Immature natural killer cell (primary cell): ENCODE measurements at places on chromosomes 13 and 19. TPM values are rescaled to one million over a fixed set of nuclear protein-coding genes. Genes with fewer than 3 reads are reported as not detected.

- peaks cover 16% of the 10 kb centered on the region for H3K4me1 ChIP-seq
- H3K36me3 ChIP-seq = no peaks in the 10 kb centered on the region
- no peak overlapping the region for H3K4me3 ChIP-seq
These were observed 19.5 kb upstream of the MEIS3 start for GRCh38 chr19:47438793-47439220.

GRCh38 chr19:14565765-14566711 is 5.8 kb downstream of the NDUFB7 start:
- peak overlapping the region; percentile 80 for H3K27ac ChIP-seq
- peaks cover 66% of the 10 kb centered on the region for H3K4me1 ChIP-seq
- no peak for DNase-seq

- no peaks in the 10 kb centered on the region for H3K36me3 ChIP-seq
- no peak for DNase-seq
- no peaks in the 10 kb centered on the region for H3K4me1 ChIP-seq
- H3K4me3 ChIP-seq = no peak overlapping the region
These were observed 5.6 kb upstream of the KATNAL1 start for GRCh38 chr13:30312904-30313303.

Gene KANK3
- polyA plus RNA-seq = 5.3 TPM

GRCh38 chr13:25168790-25169189 is 3.3 kb downstream of the AMER2 start:
- no peak for DNase-seq
- H3K4me1 ChIP-seq = peaks cover 8% of the 10 kb centered on the region
- H3K36me3 ChIP-seq = no peaks in the 10 kb centered on the region
- no peak overlapping the region for H3K27ac ChIP-seq
- peaks cover 12% of the 10 kb centered on the region for H3K27me3 ChIP-seq

DNA sequence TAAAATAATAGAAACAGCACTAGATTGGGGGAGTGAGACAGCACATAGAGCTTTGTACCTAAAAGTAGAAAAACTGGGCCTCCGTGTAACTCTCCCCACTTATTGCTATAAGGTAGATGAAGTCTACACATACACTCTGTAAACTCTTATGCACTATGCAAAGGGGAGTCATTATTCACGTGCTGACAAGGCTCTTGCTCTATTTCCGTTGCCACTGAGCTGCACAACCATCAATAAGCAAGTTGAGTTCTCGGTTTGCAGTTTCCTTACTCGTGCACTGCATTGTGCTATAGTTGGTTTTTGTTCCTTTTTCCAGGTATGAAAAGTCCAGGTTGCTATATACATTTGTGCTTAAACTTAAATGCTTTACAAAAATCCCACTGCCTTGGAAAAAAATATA is 294.0 kb upstream of the DACH1 start:
- no peak overlapping the region for H3K27ac ChIP-seq
- H3K27me3 ChIP-seq = no peaks in the 10 kb centered on the region
- H3K36me3 ChIP-seq = no peaks in the 10 kb centered on the region
- no peaks in the 10 kb centered on the region for H3K4me1 ChIP-seq

DNA sequence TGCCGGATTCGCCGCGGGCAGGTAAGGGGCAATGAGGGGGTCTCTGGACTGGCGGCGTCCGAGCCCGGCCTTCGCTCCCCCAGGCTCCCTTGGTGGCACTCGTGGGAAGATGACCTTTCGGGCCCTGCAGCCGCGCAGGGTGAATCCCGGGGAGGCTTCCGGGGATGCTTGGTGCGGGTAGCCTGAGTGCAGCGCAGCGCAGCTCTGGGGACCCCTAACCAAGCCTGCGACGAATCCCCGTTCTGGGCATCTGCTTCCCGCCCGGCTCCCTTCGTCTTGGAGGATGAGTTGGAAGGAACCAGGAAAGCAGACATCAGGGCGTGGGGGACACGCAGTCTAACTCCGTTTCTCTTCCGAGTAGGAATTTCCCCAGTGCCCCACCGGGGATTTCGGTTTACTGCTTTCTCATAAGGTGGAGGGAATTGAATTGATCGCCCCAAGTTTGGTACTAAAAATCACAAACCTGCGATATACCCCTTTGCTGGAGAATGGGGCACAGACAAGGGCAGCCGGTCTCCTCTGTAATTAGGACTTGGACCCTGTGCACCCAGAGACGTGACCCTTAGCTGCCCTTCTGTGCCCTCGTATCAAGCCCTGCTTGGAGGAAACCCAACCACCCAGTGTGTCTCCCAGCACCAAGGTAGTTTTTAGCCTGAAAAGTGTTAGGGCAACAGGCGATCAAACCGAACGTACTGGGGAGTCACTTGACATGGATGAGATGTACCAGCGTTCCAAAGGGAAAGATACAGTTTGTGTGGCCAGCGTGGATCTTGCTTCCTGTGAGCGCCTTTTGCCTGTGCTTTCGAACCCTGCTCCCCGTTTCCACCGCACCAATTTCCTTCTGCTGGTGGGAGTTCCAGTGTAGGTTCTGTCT is 1.0 kb downstream of the GPC5 start:
- H3K4me3 ChIP-seq = peak overlapping the region; percentile 80
- H3K4me1 ChIP-seq = peaks cover 16% of the 10 kb centered on the region
- no peak for DNase-seq
- no peak overlapping the region for H3K27ac ChIP-seq
- no peaks in the 10 kb centered on the region for H3K36me3 ChIP-seq
- peaks cover 10% of the 10 kb centered on the region for H3K27me3 ChIP-seq

GRCh38 chr13:52371736-52372247 is 34.2 kb downstream of the THSD1 start:
- H3K27me3 ChIP-seq = no peaks in the 10 kb centered on the region
- H3K4me3 ChIP-seq = no peak overlapping the region
- H3K27ac ChIP-seq = no peak overlapping the region
- DNase-seq = no peak

Gene ZIC5
- polyA plus RNA-seq = not detected

GRCh38 chr13:112956571-112957294 is 12.3 kb upstream of the MCF2L start:
- H3K27me3 ChIP-seq = no peaks in the 10 kb centered on the region
- H3K27ac ChIP-seq = no peak overlapping the region
- H3K36me3 ChIP-seq = no peaks in the 10 kb centered on the region
- DNase-seq = no peak
- no peaks in the 10 kb centered on the region for H3K4me1 ChIP-seq

DNA sequence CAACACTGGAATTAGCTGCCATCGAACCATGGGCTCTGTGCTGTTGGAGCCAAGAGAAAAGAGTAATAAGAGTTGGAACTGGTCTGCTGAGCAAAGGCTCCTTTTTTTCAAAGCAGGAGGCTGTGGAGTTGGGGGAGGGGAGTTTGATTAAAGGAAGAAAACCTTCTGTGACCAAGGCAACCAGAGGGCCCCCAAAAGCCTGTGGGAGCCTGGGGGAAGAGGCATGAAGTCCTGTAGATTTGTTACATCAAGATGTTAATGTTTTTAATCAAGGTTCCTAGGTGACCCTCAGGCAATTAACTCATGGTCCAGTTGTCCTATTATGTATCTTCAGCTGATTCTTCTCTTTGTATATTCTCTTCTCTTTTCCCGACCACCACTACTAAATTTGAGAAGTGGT is 403.9 kb downstream of the NDFIP2 start:
- DNase-seq = no peak
- no peak overlapping the region for H3K27ac ChIP-seq
- H3K4me3 ChIP-seq = no peak overlapping the region
- H3K36me3 ChIP-seq = no peaks in the 10 kb centered on the region
- H3K4me1 ChIP-seq = no peaks in the 10 kb centered on the region

Gene KLF1
- 1.8 TPM for polyA plus RNA-seq

Gene NFILZ
- polyA plus RNA-seq = not detected

- peaks cover 33% of the 10 kb centered on the region for H3K4me1 ChIP-seq
- peaks cover 6% of the 10 kb centered on the region for H3K27me3 ChIP-seq
- DNase-seq = no peak
These were observed 36.4 kb downstream of the ATP11A start for GRCh38 chr13:112726016-112726767.

GRCh38 chr19:35006342-35006998 is 6.3 kb downstream of the GRAMD1A start:
- peaks cover 45% of the 10 kb centered on the region for H3K4me1 ChIP-seq

Gene NLRP4
- polyA plus RNA-seq = not detected

Gene PLK5
- not detected for polyA plus RNA-seq

DNA sequence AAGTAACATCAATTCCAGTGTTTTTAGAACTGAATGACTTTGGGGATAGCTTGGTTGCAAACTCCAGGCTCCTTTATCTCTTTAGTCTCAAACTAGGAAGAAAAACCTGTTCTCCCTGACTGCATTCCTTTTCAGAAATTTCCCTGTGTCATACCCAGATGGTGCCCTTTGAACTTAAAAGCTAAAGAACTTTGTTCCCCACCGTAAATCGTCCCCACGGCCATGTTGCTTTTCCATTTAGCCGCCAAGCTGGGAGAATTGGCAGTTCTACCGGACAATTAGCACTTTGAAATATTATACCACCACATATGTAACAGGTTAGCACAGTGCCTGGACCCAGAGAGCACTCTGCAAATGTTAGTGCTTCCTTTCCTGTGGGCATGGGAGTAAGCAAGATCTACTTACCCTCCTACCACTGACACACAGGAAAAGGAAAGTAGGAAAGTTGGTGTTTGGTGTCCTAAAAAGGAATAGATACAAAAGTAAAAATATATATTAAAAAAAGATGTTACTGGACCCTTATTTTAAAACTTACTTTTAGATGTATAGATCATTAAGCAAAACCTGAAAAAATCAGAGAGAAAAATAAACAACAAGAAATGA is 191.9 kb upstream of the MIR17HG start:
- no peak overlapping the region for H3K4me3 ChIP-seq
- H3K36me3 ChIP-seq = no peaks in the 10 kb centered on the region
- H3K4me1 ChIP-seq = no peaks in the 10 kb centered on the region
- no peak for DNase-seq
- H3K27me3 ChIP-seq = no peaks in the 10 kb centered on the region
- no peak overlapping the region for H3K27ac ChIP-seq

DNA sequence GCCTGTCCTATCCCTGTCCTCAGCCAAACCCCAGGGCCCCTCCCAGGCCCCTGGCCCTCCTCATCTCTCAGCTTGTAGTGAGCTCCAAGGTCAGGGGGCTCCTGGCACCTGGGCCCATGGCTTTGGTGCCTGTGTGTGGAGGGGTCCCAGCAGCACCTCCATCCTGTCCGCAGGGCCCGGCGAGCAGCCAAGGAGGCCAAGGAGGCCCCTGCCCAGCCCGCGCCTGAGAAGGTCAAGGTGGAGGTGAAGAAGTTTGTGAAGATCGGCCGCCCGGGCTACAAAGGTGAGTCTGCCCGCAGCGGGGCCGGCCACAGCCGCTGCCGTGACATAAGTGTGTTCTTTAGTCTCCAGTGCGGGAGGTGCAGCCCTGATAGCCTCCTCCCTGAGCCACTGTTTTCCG is 3.9 kb upstream of the AMH start:
- H3K36me3 ChIP-seq = peaks cover 16% of the 10 kb centered on the region
- peaks cover 24% of the 10 kb centered on the region for H3K4me1 ChIP-seq
- no peak for DNase-seq
- no peak overlapping the region for H3K27ac ChIP-seq

Gene CCDC122
- 0.84 TPM for polyA plus RNA-seq

DNA sequence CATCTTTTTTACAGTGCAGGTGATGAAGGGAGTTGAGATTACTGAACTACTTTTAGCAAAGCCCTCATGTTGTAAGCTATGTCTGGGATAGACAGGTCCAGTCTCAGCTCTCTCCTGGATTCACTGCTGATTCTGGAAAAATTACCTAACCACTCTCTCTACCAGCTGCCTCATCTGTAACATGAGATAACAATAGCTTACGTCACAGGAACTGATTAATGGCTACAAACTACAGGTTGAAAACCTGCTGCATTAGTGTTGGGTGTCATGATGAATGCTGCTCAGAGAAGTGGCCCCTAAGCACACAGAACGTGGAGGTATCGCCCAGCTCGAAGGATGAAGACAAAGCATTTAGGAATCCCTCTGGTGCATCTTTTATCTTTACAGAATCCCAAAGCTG is 277.8 kb downstream of the ABCC4 start:
- H3K4me3 ChIP-seq = no peak overlapping the region
- H3K27me3 ChIP-seq = no peaks in the 10 kb centered on the region
- no peaks in the 10 kb centered on the region for H3K4me1 ChIP-seq
- no peak for DNase-seq
- H3K27ac ChIP-seq = no peak overlapping the region

GRCh38 chr19:4849019-4849418 is 17.5 kb upstream of the TICAM1 start:
- no peak for DNase-seq
- H3K27me3 ChIP-seq = no peaks in the 10 kb centered on the region
- no peak overlapping the region for H3K27ac ChIP-seq
- H3K4me3 ChIP-seq = no peak overlapping the region
- H3K4me1 ChIP-seq = peaks cover 3% of the 10 kb centered on the region
- H3K36me3 ChIP-seq = peaks cover 7% of the 10 kb centered on the region

DNA sequence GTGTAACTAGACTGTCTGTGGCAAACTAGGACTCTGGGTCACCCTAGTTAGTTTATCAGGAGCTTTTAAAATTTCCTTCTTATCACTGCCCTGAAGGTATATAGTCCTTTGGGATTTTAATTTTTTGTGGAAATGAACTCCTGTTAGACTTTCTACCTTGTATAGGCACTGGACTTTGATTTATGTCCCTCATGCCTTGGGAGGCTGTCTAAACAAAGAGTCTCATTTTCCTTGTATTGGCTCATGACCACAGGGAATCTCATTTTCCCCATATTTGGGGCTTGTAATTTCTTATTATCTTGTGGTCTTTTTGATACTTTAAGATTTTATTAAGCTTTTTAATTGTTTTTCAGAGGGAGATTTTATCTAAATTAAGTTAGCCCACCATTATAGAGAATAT is 21.4 kb downstream of the KCTD4 start:
- H3K27ac ChIP-seq = no peak overlapping the region
- no peaks in the 10 kb centered on the region for H3K27me3 ChIP-seq
- H3K36me3 ChIP-seq = no peaks in the 10 kb centered on the region
- H3K4me3 ChIP-seq = no peak overlapping the region

Gene PTH2
- polyA plus RNA-seq = not detected

- H3K36me3 ChIP-seq = no peaks in the 10 kb centered on the region
- H3K27me3 ChIP-seq = peaks cover 12% of the 10 kb centered on the region
- peak within 1 kb of the TSS; percentile 98 for H3K4me3 ChIP-seq
- peak within 1 kb of the TSS; percentile 92 for H3K27ac ChIP-seq
These were observed at the start of gene GPATCH1 for GRCh38 chr19:33080761-33081681. Gene GPATCH1, plus strand, starts transcription at chr19:33081181. Its CDS starts 13 bp downstream, at chr19:33081194.

Gene KASH5
- polyA plus RNA-seq = not detected

Gene HIF3A
- not detected for polyA plus RNA-seq

Gene NTN5
- not detected for polyA plus RNA-seq

DNA sequence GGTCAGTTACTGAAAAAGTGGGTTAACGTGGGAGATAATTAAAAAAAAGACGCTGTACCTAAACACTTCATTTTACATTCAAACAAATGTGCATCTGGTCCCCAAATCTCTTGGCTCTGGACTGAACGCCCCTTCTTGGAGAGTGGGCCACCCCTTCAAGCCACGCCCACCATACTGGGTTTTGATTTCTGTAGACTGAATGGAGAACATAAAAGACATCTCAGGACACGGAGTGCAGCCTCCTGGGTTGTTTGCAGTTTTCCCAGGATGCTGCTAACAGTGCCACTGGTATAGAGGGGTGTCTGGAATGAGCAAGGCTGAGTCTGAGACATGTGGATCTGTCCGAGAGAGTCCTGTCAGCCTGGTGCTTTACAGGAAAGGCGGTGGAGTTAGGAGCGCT is 10.6 kb downstream of the TFDP1 start:
- no peaks in the 10 kb centered on the region for H3K27me3 ChIP-seq
- peaks cover 17% of the 10 kb centered on the region for H3K4me1 ChIP-seq
- peaks cover 5% of the 10 kb centered on the region for H3K36me3 ChIP-seq
- no peak for DNase-seq
- H3K4me3 ChIP-seq = no peak overlapping the region
